ENCODE measurements at places on chromosomes 1 and 21.
A peak's percentile ranks its signal among the peaks of the same experiment; 100 is the strongest.

DNA sequence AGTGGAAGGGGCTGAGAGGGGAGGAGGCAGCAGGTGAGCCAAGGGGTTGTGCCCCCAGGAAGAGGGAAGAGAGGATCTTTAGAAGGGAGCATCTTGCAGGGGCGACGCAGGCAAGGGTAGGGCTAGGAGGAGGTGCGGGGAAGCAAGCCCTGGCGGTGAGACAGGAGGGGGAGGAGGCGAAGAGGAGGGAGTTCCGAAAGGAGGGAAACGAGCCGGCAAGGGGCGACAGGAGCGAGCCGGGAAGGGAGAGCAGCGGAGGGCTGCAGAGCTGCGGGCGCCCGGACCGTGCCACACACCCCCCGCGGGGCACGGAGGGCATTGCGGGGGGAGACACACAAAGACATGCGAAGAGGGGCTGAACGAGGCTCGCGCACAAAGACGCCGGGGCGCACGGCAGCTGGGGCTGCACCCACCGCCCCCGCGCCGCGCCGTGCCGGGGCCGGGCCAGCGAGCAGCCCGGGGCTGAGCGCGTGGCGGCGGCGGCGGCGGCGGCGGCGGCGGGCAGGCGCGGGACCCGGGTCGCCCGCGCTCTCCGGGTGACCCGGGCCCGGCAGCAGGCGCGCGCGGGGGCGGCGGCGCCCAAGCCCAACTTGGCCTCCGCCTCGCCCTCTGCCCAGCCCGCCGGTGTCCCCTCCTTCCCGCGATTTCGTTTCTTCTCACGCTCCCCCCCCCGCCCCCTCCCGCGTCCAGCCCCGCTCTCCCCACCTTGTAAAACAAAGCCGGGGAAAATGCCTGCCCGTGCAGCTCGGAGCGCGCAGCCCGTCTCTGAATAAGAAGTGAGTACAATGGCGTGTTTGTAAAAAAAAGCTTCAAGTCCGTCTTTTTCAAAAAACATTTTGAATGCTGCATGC is at the start of gene KCNK2:
Gene KCNK2 (plus strand): TSS at position 206 of the 851 bp plus-strand sequence. CDS start 649 bp downstream, outside the sequence.
- DNase-seq: peak; percentile 8

- DNase-seq: no peak
Measured at GRCh38 chr1:87062687-87063086, 148.3 kb downstream of the HS2ST1 start.

GRCh38 chr1:54016343-54017282 is 1.4 kb downstream of the LDLRAD1 start:
- peak; percentile 57 for DNase-seq

GRCh38 chr1:165116171-165116570 is 240.3 kb downstream of the LMX1A start:
- DNase-seq: no peak

- DNase-seq: no peak
Measured at GRCh38 chr1:19205403-19205802, 4.7 kb downstream of the UBR4 start.

DNA sequence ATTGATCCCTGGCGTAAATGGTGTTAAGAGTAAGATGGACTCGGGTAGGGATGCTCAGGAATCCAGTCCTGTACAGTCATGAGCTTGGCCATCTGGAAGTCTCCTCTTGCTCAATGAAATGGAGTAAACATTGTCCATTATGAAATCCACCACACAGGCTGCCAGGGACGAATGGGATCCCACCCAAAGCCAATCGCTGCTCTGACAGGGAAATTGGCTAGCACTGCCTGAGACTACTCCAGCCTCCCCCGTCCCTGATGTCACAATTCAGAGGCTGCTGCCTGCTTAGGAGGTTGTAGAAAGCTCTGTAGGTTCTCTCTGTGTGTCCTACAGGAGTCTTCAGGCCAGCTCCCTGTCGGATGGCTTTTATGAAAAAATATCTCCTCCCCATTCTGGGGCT is at the start of gene HSD11B1:
Gene HSD11B1 (plus strand): TSS at position 263 of the 400 bp plus-strand sequence. CDS start 97 bp downstream, at position 360.
- DNase-seq: no peak

DNA sequence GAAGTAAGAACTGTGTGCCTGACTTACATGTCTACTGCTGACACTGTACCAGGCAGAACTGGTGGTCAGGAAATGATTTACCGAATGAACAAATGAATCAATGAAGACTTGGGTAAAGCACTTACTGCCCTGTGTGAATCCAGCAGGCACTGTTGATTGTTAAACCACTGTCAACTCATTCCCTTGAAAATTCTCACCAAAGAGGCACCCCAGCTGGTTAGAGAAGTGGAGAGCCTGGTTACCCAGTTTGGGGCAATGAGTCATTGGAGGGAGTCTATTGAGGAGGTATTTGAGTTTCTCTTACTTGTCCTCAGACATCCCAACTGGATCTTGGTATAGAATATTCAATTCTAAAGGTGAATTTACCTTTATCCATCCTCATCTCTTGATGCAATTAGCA is 34.2 kb downstream of the JUN start:
- DNase-seq: no peak

DNA sequence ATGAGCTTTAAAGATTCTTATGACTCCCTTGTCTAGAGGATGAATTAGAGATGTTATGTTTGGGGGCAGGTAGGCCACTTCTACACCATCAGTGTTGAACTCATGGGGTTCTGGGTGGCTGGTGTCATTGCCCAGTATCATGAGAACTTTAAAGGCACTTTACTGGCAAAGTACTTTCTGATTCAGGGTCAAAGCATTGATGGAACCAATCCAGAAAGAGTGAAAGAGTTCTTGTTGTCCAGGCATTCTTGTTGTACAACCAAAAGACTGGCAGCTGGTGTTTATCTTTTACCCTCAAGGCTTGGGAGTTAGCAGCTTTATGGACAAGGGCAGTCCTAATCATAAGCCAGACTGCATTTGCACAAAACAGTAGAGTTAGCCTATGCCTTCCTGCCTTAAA is 673.0 kb downstream of the USP25 start:
- DNase-seq: no peak

DNA sequence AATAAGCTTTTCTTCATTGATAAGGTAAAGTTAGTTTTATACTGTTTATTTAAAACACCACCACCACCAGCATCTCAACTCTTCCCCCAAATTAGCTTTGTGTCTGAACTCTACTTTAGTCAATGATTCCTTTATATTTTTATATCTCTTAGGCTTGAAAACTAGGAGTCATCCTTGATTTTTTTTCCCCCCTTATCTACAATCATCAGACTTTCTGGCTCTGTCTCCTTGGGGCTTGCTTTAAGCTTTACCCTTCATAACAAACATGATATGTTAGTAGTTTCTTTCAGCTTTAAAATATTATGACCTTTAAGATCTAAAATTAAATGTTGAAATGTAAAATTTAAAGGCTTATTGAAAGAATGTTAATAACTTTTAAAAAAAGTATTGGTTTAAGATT is 28.3 kb downstream of the HS2ST1 start:
- DNase-seq: no peak

DNA sequence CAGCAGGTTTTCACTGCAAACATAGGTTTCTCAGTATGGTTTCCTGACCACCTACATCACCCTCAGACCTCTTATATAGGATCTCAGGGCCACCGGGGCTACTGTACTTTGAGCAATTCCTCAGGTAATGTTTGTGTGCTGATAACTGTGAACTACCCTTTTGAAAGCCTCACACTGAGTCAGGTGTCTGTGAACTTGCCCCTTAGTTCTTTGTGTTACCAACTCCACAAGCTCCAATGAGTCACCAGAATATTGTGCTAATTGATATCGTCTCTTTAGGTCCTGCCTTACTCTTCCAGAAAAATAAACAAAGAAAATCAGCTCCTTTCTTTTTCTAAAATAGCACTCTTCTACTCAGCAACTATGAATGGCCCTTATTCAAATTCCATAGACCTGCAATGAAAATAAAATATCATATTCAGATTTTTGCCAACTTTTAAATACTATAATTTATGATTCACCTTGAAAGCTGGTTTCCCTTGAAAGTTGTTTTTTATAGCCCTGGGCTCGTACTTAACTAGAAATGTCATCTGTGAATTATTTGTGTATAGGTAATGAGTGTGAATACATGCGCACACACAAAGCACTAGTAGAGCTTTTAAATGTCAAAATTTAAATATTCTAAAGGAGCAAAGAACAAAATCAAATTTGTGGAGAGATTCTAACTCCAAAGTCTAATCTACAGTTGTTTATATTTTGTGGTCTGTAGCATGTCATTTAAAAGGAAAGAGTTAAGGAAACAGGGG is 88.1 kb upstream of the WARS2 start:
- DNase-seq: no peak

GRCh38 chr1:29629814-29630516 is 393.6 kb downstream of the PTPRU start:
- no peak for DNase-seq

GRCh38 chr1:151888972-151889570 is 20.2 kb downstream of the THEM4 start:
- DNase-seq: no peak

- no peak for DNase-seq
Measured at GRCh38 chr21:44938772-44939531, 877 bp upstream of the SLX9 start.

GRCh38 chr1:28172713-28173150 is 3.8 kb downstream of the PTAFR start:
- no peak for DNase-seq

DNA sequence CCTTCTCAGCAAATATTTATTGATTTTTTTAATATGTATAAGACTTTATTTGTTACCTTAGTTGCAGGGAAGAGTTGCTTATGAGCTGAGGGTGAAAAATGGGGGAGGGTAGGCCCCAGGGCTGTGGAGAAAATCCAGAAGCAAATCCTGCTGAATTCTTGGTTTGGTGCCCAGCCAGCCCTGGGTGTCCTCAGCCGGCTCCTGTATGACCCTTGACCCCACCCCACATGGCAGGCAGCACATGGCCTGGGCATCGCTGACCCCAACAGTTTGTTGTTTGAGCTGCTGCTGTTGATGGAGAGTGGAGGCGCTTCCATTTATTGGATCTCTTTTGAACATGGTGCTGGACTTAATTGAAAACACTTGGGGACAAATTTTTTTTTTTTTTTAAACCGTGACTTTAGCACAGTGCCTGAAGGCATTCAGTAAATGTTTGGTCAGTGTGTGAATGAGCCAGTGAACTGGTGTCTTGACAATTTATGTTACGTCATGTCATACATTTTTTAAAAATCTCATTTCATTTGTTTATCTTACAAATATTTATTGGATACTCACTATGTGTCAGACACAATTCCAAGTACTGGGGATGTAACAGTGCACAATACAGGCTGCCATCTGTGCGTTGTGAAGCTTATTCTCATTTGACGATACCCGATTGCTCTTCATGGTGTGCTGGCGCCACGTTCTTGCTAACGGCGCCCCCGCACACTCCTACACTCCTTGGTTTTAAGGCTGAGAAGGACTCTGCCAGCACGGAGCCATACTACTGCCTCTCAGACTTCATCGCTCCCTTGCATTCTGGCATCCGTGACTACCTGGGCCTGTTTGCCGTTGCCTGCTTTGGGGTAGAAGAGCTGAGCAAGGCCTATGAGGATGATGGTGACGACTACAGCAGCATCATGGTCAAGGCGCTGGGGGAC is 98.8 kb downstream of the MTR start:
- no peak for DNase-seq

GRCh38 chr1:83065952-83066727 is 932.8 kb downstream of the TTLL7 start:
- DNase-seq: no peak

DNA sequence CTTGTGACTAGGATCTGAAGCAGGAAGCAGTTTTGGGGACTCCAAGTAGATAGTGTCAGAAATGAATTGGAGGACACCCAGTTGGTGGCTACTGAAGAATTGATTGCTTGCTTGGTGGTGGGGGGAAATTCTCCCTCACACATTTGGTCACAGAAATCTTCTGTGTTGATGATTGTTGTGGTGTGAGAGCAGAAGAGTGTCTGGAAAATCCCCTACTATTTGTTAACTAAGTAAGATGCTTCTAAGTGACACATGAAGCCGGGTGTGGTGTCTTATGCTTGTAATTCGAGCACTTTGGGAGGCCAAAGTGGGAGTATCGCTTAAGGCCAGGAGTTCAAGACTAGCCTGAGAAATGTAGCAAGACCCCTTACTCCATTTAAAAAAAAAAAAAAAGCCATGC is 22.5 kb upstream of the IPP start:
- DNase-seq: no peak

DNA sequence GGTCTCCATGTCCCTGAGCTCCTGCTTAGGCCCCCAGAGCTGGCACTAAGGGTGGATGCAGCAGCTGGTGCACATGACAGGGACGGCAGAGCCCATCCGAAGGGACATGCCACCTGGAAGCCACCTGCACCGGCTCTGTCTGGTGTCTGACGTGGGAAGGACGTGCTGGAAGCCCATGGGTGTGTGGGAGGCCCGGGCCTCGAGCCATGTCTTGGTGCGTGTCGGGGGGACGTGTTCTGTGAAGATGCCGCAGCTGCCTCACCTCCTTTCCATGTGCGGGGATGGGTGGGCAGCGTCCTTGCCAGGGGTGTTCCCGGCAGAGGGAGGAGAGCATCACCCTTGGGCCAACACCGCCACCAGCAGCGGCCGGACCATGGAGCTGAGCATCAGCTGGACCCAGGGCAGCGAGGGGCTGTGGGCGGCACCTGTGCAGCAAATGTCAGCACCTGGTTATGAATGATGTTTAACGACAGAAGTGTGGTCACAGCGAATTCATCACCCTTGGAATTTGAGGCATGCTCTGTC is 15.5 kb upstream of the POFUT2 start:
- DNase-seq: no peak

DNA sequence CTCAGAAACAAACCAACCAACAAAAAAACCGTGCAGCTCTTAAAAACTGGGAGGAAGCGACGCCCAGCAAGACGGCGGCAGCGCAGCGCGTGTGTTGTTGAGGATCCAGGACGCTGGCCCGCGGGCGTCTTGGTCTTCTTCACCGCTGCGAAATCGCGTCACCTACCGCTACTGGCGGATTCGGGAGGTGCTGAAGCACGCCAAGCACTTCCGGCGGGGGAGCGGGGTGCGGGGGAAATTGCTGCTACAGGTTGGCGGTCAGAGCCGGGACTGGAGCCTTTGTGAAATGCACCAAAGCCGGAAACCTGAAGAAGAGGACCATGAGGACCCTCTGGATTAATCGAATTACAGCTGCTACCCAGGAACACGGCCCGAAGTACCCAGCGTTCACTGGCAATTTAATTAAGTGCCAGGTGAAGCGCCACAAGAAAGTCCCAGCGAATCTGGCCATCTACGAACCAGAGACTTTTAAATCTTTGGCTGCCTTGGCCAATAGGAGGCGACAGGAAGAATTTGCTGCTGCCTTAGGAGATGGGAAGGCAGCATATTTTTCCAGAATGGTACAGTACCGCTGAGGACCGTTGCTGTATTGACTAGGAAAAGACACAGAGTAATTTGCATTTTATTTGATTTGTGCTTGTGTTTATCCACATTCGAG is 11.9 kb upstream of the RIPPLY3 start:
- no peak for DNase-seq

DNA sequence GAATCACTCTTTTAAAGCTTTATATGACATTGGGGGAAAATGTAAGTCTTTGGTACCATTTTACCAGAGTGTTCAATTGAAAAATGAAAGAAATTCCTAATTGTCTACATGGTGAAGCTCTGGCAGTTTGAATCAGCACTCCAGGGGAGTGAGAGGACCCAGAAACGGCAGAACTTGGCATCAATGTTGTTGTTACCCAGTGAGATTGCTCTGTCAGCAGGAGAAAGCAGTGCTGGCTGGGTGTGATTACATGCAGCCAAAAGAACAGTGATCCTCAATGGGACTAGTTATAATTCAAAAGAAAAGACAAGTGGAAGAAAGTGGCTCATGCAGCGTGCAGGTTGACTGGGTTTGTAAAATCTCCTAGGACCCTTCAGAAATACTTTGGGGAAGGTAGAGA is 206.4 kb downstream of the PTPRC start:
- DNase-seq: no peak
